ENCODE measurements at places on chromosomes 3 and 15.

GRCh38 chr3:180693656-180694055 lies 14.4 kb upstream of the CCDC39 start:
- no peak for DNase-seq

DNA sequence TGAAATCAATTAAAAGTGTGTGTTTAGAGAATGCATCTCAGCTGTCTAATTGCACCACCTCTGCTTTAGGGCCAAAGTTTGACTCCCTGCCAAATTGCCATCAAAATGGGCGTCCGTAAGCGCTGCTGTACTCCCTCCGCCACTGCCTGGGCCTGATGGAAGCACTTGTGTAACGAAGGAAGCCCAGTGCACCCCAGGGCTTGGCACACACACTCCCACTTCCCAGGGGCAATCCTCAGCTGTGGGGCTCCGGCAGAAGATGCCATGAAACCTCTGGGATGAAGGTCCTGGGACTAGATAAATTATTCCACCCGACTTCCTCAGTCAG lies 137.8 kb downstream of the RORA start:
- no peak for DNase-seq

GRCh38 chr3:32975891-32976595 lies 24.6 kb downstream of the CCR4 start:
- DNase-seq, result no peak

DNA sequence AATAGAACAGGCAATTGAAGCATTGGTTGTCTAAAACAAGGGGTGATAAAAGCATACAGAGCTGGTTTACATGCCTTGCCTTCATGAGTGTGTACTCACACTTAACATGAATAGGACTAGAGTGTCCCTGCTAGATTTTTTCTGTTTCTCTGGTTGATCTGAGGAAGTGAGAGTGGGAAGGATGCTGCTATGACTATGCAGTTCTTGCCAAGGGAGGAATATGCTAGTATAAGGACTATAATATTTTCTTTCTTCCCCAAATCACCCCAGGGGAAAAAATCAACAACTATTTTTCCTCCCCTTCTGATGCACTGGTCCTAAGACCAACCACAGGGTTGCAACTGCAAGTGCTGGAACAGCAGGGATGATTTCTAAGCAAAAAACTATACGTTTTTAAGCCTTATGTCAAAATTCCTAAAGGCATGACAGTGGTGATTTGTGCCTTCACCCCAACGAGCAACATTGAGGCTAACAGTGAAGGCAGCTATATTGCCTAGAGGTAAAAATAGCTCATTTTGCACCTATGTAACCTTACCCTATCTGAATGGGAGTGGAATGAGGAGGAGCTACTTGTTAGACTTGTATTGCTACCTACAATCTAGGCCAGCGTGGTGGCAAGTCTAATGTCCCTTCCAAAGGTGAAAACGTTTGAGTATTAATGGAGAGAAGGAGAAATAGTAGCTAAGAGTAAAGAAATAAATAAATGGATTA lies 33.5 kb upstream of the USP8 start:
- DNase-seq, result no peak

DNA sequence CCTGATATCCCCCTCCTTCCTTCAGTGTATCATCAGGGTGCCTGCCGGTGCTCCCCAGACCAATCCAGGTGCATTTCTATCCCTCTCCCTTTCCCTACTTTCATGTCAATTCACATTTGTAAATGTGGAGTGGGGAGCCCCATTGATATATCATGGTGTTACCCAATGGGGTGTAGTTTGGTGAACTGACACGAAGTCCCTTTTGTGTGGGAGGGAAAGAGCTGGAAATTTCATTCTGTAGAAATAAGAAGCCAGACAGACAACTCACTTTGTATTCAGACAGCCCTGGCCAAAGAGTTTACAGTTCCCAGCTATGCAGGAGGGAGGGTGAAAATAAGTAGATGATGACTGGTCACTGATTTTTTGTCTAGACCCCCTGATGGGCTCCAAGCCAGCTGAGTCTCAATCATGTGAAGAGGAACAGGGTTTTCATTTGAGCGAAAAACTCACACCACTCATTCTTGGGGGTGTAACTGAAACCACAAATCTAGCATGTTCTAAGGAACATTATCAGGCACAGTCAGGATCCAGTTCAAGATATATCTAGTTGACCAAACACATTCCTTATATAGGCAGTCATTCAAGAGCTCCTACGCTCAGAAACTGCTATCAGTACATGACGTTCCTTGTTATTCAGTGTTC lies 58.9 kb downstream of the LMCD1 start:
- DNase-seq, result no peak

- no peak for DNase-seq
Observed at GRCh38 chr3:32972482-32973146, 21.2 kb downstream of the CCR4 start.

DNA sequence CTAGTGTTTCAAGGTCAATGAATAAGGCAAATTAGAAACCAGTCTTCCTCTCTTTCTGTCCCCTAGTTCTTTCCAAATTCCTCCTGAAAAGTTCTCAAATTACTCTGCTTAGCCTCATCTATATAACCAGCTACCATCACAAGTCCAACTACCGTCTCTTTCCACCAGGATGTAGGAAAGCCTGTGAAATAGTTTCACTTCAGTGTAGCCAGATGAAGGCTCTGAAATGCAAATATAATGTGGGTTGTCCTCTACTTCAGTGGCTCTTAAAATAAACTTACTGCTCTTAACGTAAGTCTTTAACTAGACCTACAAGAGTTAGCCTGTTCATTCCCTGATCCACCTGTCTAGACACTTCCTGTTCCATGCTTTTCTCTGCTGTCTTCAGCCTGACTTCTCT lies 827.7 kb downstream of the ROBO1 start:
- DNase-seq, result no peak

DNA sequence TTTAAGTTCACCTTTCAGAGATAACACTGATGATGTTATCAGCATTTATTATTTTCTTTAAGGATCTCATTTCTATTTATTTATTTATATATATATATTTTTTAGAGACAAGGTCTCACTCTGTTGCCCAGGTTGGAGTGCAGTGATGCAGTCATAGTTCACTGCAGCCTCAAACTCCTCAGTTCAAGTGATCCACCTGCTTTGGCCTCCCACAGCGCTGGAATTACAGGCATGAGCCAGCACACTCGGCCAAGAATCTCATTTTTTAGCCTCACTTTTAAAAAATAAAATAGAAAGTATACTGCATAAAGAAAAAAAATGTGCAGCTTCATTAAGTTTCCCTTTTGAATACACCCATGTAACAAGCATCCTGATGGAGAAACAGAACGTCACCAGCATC lies 35.6 kb downstream of the PLA2G4D start:
- no peak for DNase-seq

GRCh38 chr15:39431376-39431775 lies 149.5 kb upstream of the THBS1 start:
- DNase-seq, result no peak

DNA sequence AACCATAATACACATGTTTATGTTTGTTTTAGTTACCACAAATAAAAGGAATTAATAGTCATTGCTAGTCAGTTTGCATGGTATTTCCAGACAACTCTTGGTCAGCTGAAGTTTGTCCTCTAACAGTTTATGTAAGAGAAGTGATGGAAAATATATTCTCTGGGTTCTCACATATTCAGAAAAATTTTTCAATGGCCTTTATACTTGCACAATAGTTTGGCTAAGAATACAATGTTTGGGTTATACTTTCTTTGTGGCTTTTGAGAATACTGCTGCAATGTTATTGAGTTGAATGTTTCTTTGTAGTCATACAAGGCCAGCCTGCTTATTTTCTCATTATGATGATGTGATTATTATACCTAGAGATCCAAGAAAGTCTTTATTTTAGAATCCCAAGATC lies 133.9 kb downstream of the RAP2B start:
- no peak for DNase-seq

DNA sequence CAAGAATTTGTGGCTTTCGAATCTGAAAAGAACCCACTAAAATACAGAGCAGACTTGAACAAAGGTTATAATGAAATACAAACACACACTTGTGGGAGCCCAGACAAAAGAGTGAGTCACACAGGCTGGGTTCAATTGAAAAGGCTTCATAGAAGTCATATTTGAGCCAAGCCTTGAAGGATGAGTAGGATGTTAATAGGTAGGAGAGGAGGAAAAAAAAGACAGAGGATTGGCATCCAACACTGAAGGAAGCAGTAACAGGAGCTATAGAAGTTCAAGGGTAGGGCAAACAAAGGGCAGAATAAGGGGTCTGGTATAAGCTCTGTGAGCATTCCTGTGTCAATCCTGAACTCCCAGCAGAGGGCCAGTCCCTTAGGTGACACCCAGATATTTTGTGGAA lies 325.4 kb downstream of the FOXP1 start:
- no peak for DNase-seq

GRCh38 chr15:57395292-57395691 lies 19.0 kb downstream of the CGNL1 start:
- DNase-seq, result no peak

- peak; percentile 41 for DNase-seq
Observed at GRCh38 chr3:113006359-113007056, 15.7 kb downstream of the GTPBP8 start.

- peak; percentile 47 for DNase-seq
Observed at GRCh38 chr3:114338651-114339357, 45.0 kb downstream of the TIGIT start.

- DNase-seq, result no peak
Observed at GRCh38 chr3:178512647-178513046, 23.6 kb upstream of the KCNMB2 start.

- no peak for DNase-seq
Observed at GRCh38 chr15:34347951-34348638, 5.0 kb downstream of the NUTM1 start.

DNA sequence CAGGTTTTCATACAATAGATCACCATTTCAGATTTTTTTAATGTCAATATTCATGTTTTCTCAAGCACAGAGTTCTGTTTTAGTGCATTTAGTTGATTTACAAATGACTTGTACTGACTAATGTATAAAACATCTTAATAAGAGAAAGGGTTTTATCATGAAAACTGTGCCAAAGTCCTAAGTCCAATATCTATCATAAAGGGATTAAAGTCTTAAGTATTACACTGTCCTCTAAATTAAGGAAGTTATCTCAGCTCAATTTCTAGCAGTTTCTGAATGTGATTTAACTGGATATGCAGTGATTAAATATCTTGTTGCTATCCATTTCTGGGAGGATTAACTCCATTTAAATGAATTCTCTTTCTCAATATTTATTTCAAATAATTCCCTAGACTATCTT lies 381.1 kb upstream of the CNTN4 start:
- DNase-seq, result no peak

DNA sequence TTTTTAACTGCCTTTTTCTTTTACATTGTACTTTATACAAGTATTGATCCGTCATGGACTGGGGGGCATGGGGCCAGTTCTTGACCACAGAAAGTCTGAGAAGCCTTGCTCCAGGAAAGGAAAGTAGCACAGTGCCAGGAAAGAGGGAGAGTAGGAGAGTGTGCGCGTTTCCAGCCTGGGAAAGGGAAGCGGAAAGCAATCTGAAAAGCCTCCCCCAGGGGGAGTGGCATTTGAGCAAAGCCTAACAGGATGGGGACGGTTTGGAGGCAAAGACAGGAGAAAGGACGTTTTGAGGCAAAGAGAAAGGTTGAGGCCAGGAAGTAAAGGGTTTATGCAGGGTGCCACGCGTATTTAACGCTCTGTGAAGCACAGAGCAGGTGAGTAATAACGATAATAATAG lies 116.9 kb downstream of the RORA start:
- DNase-seq, result no peak

DNA sequence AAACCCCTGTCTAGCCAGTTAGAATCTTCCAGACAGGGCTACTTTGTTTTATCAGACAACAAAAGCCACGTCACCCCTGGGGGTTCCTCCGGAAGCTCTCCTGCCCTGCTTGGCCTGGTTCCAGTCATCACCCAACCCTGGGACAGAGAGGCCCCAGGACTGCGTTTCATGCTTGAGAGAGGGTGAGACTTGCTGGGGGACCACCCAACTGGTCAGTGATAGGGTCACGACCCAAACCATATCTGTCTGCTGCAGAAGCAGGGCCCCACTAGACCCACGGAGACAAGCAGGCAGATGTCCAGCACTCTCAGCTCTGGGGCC lies 1.2 kb downstream of the NT5DC2 start:
- peak; percentile 24 for DNase-seq

- no peak for DNase-seq
Observed at GRCh38 chr15:77282333-77282732, 137.6 kb downstream of the PEAK1 start.

DNA sequence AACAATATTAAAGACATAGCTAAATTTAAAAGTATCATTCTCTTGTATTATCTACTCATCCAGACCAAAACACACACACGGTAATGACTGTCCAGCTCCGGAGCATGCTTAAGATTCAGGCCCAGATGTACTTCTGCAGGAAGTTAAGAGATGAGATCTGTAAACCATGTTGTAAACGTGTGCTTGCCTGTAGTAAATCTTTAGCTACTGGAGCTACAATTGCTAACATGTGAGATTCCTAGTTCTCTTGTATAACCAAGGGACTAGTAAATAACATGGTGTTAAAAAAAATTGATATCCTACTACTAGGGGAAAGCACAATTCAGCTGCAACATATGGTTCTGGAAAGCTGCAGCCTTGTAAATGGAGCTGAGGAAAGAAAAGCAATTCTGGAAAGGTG lies 651.7 kb upstream of the CCDC54 start:
- DNase-seq, result no peak

DNA sequence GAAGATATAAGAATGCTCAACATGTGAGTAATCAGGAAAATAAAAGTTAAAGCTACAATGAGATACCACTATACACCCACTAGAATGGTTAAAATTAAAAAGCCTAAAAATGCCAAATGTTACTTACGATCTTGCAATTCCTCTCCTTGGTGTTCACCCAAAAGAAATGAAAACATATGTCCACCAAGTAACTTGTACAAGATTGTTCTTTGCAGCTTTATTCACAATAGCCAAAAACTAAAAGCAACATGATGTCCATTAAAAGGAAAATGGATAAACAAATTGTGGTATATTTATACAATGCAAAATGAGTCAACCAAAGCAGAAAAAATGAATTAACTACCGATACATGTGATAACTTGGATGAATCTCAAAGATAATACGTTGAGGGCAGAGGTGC lies 301.6 kb upstream of the THBS1 start:
- DNase-seq, result no peak

DNA sequence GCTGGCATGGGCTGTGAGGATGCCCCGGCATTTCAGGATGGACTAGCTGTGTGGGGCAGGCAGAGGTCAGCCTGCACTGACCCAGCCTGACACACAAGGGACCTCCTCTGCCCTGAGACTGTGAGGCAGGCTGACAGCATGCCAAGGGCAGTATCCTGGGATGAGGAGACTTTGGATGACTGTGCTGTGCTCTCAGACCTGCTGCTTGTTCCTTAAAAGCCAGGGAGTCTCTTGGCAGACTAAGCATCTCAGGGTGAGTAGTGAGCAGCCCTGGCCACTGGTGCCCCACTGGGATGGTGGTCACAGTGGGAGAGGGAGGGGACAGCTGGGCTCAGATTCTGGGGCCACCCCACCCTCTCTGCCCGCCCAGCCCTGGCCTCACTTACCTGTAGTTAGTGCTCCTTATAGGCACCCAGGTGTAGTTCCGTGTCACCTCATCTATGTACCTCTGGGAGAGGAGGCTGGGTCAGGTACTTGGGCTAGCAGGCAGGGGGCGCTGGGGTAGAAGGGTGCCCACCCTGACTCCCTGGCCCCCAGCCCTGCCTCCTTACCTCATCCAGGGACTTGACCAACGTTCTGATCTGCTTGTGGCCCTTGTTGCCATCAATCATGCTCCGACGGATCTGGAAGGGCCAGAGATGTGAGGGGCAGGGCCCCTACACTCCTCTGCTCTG lies 16.1 kb upstream of the TMEM115 start:
- DNase-seq, result no peak

Data from CD4-positive, alpha-beta T cell treated with Interleukin-21 for 1 hour (primary cell).